Neural crest cell (in vitro differentiated cells): ENCODE measurements at places on chromosomes 3 and 15. TPM values are rescaled to one million over a fixed set of nuclear protein-coding genes. Genes with fewer than 3 reads are reported as not detected.
A peak's percentile ranks its signal among the peaks of the same experiment; 100 is the strongest.

DNA sequence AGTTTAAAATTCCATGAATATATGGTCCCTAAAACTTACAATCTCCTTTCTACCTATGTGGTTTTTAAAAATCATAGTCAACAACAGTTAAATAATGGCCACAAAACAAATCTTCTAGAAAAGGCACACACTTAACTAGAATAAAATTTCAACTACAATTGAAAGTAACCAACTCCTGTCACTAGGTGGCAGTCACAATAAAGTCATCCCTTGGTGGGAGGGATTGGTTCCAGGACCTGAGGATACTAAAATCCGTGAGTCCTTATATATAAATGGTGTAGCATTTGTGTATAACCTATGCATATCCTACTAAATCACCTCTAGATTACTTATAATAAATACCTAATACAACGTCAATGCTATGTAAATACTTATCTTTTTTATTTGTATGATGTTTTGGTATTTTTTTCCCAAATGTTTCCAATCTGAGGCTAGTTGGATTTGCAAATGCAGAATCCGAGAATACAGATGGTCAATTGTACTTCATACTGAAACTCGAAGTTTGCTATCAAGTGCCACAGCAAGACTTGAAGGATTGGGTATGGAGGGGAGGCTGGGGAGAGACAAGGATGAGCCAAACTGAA, 172.6 kb downstream of the FMN1 start:
- no peaks in the 10 kb centered on the region for H3K27me3 ChIP-seq
- no peaks in the 10 kb centered on the region for H3K36me3 ChIP-seq
- DNase-seq: no peak

- no peaks in the 10 kb centered on the region for H3K36me3 ChIP-seq
- no peak for DNase-seq
- no peaks in the 10 kb centered on the region for H3K27me3 ChIP-seq
- no peaks in the 10 kb centered on the region for H3K4me1 ChIP-seq
- no peak overlapping the region for H3K4me3 ChIP-seq
Measured at GRCh38 chr3:168427835-168428475, 332.2 kb upstream of the GOLIM4 start.

DNA sequence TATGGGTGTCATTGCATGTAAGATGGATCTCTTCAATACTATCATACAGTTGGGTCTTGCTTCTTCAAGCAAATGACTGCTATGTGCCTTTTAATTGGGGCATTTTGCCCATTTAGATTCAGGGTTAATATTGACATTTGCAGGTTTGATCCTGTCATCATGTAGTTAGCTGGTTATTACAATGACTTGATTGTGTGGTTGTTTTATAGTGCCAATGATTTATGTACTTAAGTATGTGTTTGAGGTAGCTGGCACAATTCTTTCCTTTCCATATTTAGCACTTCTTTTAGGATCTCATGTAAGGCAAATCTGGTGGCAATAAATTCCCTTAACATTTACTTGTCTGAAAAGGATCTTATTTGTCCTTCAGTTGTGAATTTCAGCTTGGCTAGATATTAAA, 267.5 kb downstream of the VGLL3 start:
- no peaks in the 10 kb centered on the region for H3K36me3 ChIP-seq
- H3K4me1 ChIP-seq: no peaks in the 10 kb centered on the region

DNA sequence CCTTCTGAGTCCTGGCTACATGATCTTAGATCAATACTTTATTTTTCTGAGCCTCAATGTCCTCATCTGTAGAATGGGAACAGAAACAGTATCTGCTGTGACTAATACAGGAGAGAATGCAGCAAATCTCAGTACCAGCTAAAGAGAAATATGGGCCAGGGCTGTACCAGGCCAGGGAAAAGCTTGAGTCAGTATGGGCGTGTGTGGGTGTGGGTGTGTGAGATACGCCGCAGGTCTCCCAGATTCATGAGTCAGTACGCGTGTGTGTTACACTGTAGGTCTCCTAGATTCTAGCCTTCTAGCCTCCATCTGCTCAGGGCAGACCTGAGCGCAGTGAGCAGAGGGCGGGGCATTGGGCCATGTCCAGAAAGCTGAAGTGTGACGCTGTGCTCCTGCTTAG, 15.2 kb downstream of the GNAI2 start:
- no peaks in the 10 kb centered on the region for H3K27me3 ChIP-seq
- DNase-seq: no peak

DNA sequence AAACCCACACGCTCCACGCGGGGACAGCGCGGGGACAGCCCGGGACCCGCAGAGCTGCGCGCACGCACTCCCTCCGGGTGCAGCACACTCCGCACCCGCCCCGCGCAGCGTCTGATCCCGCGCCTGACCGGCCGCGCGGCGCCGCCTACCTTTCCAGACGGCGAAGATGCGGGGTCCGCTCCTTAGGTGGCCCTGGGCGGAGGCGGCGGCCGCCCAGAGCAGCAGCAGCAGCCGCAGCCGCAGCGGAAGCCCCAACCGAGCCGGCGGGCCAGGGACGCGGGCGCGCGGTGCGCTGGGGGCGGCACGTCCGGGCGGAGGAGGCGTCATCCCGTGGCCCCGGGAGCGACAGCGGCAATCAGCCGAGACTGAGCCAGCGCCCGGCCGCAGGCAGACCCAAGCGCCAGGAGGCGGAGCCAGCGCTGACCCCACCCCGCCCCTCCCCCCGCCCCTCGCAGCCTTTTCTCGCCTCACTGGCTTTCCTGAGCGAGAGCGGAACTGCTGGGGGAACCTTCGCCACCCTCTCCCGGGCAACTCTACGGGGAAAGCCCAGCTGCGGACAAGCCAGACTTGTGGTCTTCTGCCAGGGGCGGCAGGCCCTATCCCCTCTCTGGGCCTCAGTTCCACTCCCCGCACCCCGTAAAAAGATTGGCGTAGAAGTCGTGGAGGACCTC, at the start of gene SEMA7A:
Gene SEMA7A, minus strand, starts transcription at position 367 of the 671 bp plus-strand sequence. Its CDS starts 40 bp downstream, at position 327.
- H3K36me3 ChIP-seq: no peaks in the 10 kb centered on the region
- peaks cover 14% of the 10 kb centered on the region for H3K27me3 ChIP-seq

DNA sequence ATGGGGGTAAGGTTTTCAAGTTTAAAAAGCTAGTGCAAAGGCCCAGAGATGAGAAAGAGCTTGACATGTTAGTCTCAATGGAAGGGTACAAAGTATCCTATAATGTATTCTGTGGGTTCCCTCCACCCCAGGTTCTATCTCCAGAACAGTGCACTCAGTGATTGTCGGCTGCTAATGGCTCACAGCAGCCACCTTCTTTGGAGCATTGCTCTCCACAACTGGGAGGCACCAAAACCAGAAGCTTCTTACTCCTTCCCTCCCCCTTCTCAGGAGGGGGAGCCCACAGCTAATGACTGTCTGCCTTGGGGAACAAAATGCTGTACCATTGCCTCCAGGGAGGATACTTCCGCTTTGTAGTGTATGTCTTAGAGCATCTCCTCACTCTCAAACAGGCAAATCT, 439.4 kb upstream of the RBMS3 start:
- H3K36me3 ChIP-seq: no peaks in the 10 kb centered on the region
- H3K27me3 ChIP-seq: peaks cover 2% of the 10 kb centered on the region
- H3K4me1 ChIP-seq: no peaks in the 10 kb centered on the region
- peak overlapping the region; percentile 57 for H3K27ac ChIP-seq

GRCh38 chr3:187673012-187673411, 2.8 kb upstream of the SST start:
- DNase-seq: no peak
- no peak overlapping the region for H3K27ac ChIP-seq
- H3K36me3 ChIP-seq: no peaks in the 10 kb centered on the region
- peaks cover 13% of the 10 kb centered on the region for H3K4me1 ChIP-seq

- no peak overlapping the region for H3K4me3 ChIP-seq
- no peak overlapping the region for H3K27ac ChIP-seq
- H3K27me3 ChIP-seq: no peaks in the 10 kb centered on the region
- no peaks in the 10 kb centered on the region for H3K36me3 ChIP-seq
Measured at GRCh38 chr3:30199096-30199759, 407.2 kb upstream of the TGFBR2 start.

DNA sequence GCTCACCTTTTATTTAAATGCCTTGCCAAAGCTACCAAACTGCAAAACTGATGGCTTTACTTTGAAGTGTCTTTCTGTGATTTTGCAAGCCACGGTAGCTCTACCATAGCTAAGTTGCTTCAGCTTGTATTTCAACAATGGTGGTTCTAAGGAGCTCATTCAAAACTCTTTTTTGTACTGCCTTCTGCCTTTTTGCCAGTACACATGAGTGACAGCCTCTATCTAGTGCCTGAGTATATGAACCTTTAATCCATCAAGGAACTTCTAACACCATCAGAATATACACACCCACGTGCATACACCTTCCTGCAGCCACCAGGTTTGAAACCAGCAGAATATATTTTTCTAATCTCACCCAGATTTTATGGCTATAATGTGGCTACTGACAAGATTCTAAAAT, 10.4 kb upstream of the NR2F2 start:
- peak overlapping the region; percentile 89 for H3K4me3 ChIP-seq
- no peaks in the 10 kb centered on the region for H3K36me3 ChIP-seq
- peak overlapping the region; percentile 16 for H3K27ac ChIP-seq
- H3K27me3 ChIP-seq: peaks cover 24% of the 10 kb centered on the region
- no peak for DNase-seq
- peaks cover 86% of the 10 kb centered on the region for H3K4me1 ChIP-seq

DNA sequence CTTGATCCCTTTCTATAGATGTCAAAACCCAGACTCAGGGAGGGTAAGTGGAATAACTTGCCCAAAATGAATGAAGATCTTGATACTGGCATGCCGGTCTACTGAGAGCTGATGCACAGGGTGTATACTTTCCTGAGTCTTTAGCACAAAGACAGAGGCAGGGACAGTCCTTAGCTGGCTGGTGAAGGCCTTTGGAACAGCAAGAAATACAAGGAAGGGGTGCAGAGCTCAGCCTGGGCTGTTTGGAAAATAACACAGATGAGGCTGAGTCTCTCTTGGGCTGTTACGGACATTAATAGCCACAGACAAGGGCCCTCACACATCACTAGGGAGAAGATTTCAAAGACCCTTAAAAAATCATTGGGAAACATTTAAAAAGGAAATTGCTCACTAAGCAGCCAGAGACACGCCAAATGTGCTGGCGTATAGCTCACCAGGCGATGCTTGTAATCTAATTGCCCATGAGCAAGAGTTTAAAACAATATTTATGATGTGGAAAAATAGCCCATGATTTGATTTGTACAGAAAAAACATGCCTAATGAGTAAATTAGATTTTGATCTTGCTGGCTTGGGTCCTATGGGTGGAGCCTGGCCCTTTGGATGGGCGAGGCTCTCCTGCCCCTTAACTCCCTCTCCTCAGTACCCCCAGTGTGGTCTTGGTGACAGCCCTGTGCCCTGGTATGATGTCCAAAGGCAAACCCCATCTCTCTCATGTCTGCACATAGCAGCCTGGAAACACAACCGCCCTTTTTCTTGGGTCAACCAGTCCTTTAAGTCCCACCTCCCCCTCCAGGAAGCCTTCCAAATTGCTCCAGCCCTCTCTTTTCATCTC, 81.8 kb upstream of the MRPS22 start:
- no peaks in the 10 kb centered on the region for H3K4me1 ChIP-seq
- no peak overlapping the region for H3K27ac ChIP-seq
- H3K27me3 ChIP-seq: peaks cover 23% of the 10 kb centered on the region
- no peaks in the 10 kb centered on the region for H3K36me3 ChIP-seq
- DNase-seq: no peak

- H3K36me3 ChIP-seq: peaks cover 4% of the 10 kb centered on the region
- no peaks in the 10 kb centered on the region for H3K4me1 ChIP-seq
- H3K27me3 ChIP-seq: no peaks in the 10 kb centered on the region
- H3K27ac ChIP-seq: no peak overlapping the region
Measured at GRCh38 chr3:68705695-68706094, 226.7 kb downstream of the TAFA4 start.

- H3K4me3 ChIP-seq: peak overlapping the region; percentile 90
- DNase-seq: peak; percentile 61
- H3K4me1 ChIP-seq: peaks cover 35% of the 10 kb centered on the region
- no peaks in the 10 kb centered on the region for H3K27me3 ChIP-seq
- no peak overlapping the region for H3K27ac ChIP-seq
Measured at GRCh38 chr3:25783661-25784512, 644 bp upstream of the NGLY1 start.

GRCh38 chr3:117556646-117557407, 847.2 kb downstream of the TUSC7 start:
- no peaks in the 10 kb centered on the region for H3K27me3 ChIP-seq
- no peaks in the 10 kb centered on the region for H3K36me3 ChIP-seq
- peak overlapping the region; percentile 23 for H3K27ac ChIP-seq
- no peak for DNase-seq

DNA sequence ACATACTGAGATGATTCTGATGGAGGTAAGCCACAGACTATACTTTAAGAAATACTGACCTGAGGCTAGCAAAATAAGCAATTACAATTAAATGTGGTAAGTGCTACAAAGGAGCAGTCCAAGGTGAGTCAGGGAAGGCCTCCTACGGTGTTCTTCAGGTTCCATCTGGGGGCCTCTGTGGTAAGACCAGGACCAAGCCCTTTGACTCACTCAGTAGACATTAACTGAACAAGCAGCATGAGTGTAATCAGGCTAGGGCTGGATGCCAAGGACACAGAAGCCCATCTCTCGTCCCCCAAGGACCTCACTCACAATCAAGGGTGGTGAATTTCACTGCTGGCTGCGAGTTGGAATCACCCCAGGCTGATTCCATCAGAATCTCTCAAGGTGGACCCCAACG, 37.3 kb downstream of the DZIP1L start:
- H3K4me1 ChIP-seq: no peaks in the 10 kb centered on the region
- DNase-seq: no peak
- peaks cover 41% of the 10 kb centered on the region for H3K36me3 ChIP-seq
- H3K27ac ChIP-seq: no peak overlapping the region
- no peaks in the 10 kb centered on the region for H3K27me3 ChIP-seq
- H3K4me3 ChIP-seq: no peak overlapping the region

- no peak overlapping the region for H3K4me3 ChIP-seq
- no peak overlapping the region for H3K27ac ChIP-seq
- no peak for DNase-seq
- H3K36me3 ChIP-seq: peaks cover 3% of the 10 kb centered on the region
- H3K27me3 ChIP-seq: no peaks in the 10 kb centered on the region
Measured at GRCh38 chr15:27527490-27528067, 556.6 kb downstream of the GABRG3 start.

FETUB gene
- not detected in 2 replicates for total RNA-seq

B3GALNT1 gene
- total RNA-seq: 27.1 and 29.6 TPM in 2 replicates

CELSR3 gene
- 26.5 and 27.2 TPM in 2 replicates for total RNA-seq

LRRC2 gene
- total RNA-seq: 0.12 TPM in 1 of 2 replicates, not detected in the other

FSD2 gene
- 0.05 TPM in 1 of 2 replicates, not detected in the other for total RNA-seq

PLA2G4D gene
- total RNA-seq: not detected in 2 replicates

DMXL2 gene
- 50.9 and 56.4 TPM in 2 replicates for total RNA-seq

LARP6 gene
- 18.2 and 20.5 TPM in 2 replicates for total RNA-seq
